ENCODE measurements at places on chromosomes 2 and 18. TPM values are rescaled to one million over a fixed set of nuclear protein-coding genes. Genes with fewer than 3 reads are reported as not detected.

The LRP1B gene
- 0.26 TPM for total RNA-seq

The NEU2 gene
- total RNA-seq, result not detected

The ELMOD3 gene
- total RNA-seq, result 30.3 TPM

The SERPINB12 gene
- total RNA-seq, result not detected

The EN1 gene
- total RNA-seq, result not detected

The EVX2 gene
- total RNA-seq, result not detected

The PPP3R1 gene
- 47.7 TPM for total RNA-seq

GRCh38 chr18:41577529-41577928 is 377.5 kb upstream of the PIK3C3 start:
- DNase-seq, result no peak

GRCh38 chr2:53985646-53986045 is 14.9 kb upstream of the PSME4 start:
- no peak for DNase-seq

DNA sequence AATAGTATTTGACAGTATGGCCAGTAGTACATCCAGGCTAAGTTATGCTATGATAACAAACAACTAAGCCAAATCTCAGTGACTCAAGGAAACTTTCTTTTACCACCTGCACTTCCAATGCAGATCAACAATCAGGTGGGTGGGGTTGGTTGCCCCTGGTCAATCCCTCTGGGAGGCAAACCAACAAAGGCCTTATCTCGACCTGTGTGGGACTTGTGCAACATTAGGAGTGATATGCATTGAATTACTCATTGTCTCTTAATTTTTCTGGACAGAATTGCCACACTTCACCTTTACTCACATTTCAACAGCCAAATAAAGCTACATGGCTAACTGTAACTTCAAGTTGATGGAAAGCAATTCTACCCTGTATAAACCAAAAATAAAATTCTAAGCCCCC is 1049.3 kb upstream of the CDH2 start:
- peak; percentile 16 for DNase-seq

DNA sequence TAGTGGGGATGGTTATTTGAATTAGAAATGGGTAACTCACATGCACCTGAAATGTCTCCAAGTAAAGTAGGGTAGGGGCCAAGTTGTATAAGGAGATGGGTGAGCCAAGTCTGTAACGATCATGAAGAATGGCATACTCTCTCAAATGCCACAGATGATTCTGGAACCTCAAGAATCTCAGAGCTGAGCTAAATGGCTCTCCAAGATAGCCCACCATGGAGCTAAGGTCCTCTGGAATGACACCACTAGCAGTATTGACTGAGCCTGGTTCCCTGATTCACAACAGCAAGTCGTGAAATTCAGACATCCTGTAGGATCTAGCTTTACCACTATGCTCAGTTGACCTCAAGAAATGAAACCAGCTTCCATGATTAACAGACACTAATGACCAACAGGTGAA is 115.9 kb upstream of the EPAS1 start:
- no peak for DNase-seq

GRCh38 chr2:158743879-158744278 is 51.2 kb upstream of the DAPL1 start:
- no peak for DNase-seq

DNA sequence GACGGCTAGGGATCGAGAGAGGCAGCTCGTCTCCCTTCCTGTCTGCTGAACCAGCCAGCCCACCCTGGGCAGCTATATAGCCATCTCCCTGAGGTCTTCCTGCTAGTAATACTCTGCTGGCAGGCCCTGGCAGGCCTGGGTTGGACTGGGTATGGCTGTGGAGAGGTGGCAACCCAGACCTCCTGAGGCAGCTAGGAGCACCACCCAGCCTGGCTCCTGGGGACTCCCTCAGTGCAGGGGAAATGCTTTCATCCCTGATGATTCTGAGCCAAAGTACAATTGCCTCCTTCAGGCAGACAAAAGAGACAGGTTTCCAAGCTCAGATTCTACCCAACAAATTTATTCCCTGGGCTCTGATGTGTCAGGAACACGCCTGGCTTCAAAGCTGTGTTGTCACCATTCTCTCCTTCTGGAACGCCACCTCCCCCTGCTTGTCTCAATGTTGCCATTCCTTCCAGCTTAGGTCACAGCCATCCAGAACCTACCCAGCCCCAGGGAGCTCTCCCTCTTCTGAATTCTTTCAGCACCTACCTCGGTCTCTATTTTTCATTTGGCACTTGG is 4.7 kb upstream of the DNAJB2 start:
- DNase-seq, result no peak

- DNase-seq, result no peak
These were observed 1.8 kb downstream of the HOXD13 start for GRCh38 chr2:176094349-176094748.

DNA sequence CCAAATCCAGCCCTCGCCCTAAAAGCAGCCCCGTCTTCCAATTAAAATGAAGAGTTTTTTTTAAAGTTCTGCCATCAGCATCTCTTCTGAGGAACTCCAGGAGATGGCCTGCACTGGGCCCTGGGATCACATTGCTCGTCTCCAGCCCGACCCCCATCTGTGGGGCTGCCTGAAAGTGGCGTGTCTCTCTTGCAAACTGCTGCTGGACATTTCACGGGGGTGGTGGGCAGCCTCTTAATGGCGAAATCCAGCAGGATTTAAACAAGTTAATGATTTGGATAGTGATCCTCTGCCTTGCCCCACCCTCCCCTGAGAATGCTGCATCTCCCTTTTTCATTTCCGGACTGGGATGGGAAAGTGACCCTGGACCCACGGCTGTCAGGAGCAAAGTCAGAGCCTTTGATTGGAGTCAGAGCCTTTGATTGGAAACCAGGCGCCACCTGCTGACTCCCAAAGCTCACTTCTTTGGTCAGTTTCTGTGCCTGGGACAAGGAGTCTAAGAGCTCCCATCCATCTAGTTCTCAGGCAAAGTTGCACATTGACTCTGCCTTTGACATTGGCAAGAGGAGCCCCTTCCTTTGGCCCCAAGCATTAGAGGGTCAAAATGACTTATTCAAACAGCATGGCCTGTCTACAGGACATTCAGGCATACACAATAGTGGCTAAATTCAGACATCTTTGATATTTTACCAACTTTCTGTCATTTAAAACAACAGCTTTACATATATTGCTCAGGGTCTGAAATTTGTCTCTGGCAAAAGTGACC is 155.2 kb downstream of the SH3BP4 start:
- peak; percentile 56 for DNase-seq

GRCh38 chr2:169732583-169733358 is 861 bp upstream of the KLHL23 start:
- DNase-seq, result no peak

GRCh38 chr2:120647487-120647886 is 88.2 kb upstream of the GLI2 start:
- DNase-seq, result no peak

- DNase-seq, result no peak
These were observed 21.9 kb downstream of the SETBP1 start for GRCh38 chr18:44702594-44702993.

Measured in mucosa of gallbladder (tissue), 1 donor.